ENCODE measurements at places on chromosomes 7 and 10.
A peak's percentile ranks its signal among the peaks of the same experiment; 100 is the strongest.

DNA sequence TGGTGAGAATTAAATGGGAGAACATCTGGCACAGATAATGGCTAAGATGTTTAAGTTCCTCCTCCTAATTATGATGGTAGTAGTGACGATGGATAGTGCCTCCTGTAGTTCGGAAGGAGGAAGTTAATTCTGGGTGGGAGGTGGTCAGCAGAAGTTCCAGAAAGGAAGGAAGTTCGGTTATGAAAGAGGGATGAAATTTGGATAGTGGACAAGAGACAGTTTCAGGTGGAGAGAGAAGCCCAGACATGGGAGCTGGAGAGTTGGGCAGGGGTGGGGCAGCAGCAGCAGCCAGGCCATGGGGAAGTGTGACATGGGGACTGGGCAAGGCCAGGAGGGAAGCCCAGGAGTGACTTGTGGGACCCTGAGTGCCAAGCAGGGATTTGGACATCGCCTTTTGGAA lies 99.5 kb downstream of the CCNY start:
- DNase-seq: no peak

GRCh38 chr7:37728747-37729146 lies 45.2 kb downstream of the GPR141 start:
- DNase-seq: no peak

- DNase-seq: no peak
These were observed 68.4 kb upstream of the PRPS1L1 start for GRCh38 chr7:18096087-18096486.

GRCh38 chr7:27153526-27153925 lies 1.1 kb upstream of the HOXA3 start:
- no peak for DNase-seq

- peak; percentile 87 for DNase-seq
These were observed 448 bp downstream of the SEC24C start for GRCh38 chr10:73744664-73744975.

GRCh38 chr10:131812736-131813604 lies 87.8 kb upstream of the PPP2R2D start:
- no peak for DNase-seq

GRCh38 chr7:13042605-13043236 lies 355.3 kb downstream of the ARL4A start:
- no peak for DNase-seq

- peak; percentile 24 for DNase-seq
These were observed 42.2 kb upstream of the BHLHA15 start for GRCh38 chr7:98168904-98169621.

- no peak for DNase-seq
These were observed 29.5 kb downstream of the PLEKHA8 start for GRCh38 chr7:30057741-30058140.

DNA sequence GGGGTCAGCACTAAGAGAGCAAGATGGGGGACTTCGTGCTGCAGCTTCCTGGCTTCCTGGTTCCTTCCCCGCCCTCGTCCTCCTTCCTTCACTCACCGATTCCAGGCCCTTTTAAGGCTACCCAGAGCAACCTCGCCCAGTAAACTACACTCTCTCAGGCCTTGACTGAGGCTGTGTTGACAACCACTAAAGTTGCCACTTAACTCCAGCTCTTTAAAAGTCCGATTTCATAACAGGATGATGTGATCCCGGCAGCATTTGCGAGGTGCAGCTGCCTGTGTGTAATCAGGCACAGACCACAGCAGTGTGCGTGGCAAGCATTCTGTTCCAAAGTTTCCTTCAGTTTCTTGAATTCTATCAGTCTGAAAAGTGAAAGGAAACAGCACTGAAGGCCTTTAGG lies 110.6 kb downstream of the RAB11FIP2 start:
- DNase-seq: no peak

DNA sequence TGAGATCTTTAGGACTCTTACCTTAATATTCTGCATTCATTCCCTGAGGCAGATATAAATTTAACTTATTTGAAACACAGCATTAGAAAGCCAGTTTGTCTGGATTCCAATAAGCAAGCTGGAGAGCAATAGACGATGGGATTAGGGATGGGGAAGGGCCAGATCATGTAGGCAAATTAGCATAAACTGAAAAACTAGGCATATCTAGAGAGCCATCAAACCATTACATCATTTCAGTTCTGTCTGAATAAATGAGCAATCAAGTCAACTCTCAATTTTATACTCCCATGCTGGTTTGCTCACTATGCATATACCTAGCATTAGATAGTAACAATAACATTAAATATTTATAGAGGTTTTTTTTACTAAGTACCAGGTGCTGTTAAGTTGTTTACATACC lies 583.6 kb upstream of the LRRN3 start:
- DNase-seq: no peak

DNA sequence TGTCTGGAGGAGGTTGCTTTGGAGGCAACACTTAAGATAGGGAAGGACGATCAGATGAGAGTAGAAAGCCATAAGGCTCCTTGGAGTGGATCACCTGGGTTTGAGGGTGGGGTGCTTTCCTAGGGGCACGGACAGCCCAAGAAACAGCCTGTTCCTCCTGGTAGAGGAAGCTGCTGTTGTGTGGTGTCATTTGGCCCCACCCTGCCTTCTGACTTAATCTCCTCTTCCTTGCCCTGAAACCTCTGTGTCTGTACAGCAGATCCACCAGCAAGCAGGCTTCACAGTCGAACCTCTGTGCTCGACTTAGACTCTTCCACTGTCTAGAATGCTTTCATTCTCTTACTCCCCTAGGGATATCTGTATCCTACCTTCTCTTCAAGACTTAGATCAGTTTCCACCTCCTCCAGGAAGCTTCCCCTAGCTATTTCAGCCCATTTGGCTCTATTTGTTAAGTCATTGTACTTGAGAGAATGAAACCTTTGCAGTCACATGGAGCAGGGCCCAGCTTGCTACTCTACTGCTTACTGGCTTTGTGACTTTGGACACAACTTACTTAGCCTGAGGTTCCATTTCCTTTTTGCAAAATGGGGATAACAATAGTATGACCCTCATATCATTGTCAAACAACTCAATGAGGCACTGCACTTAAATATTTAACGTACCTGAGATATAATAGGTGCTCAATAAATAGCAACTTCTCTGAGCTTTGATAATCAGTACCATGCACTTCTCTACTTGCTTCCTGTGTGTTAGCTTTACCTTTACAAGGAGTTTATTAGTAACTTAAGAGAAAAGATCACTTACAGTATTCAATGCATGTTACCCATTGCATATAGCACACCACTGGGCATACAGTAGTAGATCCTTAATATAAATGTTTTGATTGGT lies 5.0 kb downstream of the MXI1 start:
- peak; percentile 83 for DNase-seq

DNA sequence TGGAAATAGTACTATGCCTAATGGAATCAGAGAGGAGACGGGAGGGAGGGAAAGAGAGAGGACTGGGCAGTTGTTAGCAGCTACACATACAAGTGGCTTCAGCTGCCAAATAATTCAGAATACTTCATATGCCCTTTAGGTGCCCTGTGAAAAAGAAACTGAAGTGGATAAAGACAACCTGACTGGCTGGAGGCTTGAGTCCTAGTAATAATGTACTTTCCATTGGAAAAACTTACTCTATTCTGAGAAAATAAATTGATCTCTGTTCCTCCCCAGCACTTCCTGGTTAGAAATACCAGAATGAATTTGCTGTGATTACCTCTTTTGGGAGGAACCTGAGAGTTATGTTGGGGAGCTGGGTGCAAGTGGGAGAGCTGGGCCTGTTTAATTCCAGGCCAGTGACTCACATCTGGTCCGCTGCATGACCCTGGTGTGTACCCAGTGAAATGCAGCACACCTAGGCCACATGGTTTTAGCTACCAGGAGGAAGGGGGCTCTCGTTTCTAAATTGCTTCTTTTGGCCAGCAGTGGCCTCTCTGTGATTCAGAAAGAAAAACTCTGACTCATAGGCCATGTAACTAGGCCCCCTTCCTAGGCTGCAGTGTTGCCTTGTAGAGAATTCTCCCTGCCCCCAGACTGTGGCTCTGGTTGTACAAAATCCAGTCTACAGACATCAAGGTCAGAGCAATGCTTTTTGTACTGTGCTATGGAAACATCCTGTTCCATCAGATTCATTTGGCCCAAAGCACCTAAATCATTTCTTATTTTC lies 6.5 kb downstream of the AGFG2 start:
- no peak for DNase-seq

DNA sequence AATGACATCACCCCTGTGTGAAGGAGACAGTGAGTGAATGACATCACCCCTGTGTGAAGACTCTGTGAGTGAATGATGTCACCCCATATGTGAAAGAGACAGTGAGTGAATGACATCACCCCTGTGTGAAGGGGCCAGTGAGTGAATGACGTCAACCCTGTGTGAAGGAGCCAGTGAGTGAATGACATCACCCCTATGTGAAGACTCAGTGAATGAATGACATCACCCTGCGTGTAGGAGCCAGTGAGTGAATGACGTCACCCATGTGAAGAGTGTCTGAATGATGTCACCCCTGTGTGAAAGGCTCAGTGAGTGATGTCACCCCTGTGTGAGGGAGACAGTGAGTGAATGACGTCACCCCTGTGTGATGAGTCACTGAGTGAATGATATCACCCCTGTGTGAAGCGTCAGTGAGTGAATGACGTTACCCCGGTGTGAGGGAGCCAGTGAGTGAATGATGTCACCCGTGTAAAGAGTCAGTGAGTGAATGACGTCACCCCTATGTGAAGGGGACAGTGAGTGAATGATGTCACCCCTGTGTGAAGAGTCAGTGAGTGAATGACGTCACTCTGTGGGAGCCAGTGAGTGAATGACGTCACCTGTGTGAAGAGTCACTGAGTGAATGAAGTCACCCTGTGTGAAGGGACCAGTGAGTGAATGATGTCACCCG lies 478.1 kb downstream of the PTPRN2 start:
- DNase-seq: no peak

DNA sequence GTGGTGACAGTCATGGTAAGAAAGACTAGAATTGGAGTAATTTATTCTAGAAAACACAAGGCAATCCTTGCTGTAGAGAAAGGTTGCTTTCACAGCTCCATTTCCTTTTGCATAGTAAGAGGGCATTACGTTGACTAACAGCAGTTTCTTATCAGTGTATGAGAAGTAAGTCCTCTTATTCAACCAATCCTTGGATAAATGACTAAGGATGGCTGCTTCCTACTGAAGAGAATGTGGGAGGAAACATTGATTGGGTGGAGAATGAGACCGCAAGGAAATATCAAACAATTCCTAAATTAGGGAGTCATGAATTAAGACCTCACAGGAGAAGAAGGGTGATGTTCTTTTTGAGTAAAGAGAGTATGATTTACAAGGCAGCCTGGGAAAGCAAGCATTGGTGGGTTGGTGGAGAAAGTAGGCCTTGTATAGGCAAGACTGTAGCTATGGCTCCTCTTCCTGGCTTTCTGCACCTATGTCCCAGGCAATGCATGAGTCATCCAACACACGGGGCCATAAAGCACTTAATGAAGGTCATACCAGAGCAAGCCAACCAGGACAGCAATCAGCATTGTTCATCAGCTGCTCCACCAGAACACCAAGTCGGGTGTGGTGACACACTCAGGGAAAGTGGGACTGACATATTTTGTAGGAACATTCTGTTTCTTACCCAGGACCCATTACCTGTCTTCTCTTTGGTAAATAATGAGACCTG lies 5.6 kb downstream of the MGAM start:
- no peak for DNase-seq

DNA sequence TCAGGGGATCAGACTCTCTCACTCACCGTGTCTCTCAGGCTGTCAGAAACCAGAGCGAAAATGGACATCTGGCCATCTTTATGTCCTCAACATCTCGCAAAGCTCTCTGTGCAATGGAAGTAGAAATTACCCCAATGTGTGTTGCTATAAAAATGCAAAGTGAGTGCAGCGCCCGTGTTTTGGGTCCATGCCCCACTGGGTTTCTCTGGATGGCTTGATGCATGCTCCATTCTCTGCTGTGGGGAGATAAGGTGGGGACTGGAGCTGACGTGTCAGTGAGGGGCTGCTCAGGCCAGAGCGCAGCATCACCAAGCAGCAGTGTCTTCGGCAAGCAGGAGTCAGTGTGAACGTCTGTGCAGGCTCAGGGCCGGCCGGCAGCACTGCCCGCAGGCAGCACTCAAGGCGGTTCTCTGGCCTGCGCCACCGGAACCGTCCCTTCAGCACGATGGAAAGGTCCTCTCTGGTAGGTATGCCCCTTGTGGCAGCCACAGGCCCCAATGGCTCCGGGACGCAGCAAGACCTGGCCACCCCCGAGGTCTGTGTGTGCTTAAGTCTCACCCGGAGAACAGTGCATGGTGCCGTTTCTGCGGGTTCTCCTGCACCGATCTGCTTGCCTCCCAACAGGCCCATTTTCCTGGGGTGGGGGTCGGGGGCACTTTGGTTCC lies 30.2 kb downstream of the WDR86 start:
- DNase-seq: no peak

- DNase-seq: no peak
These were observed 177.0 kb downstream of the AUTS2 start for GRCh38 chr7:69775231-69775771.

- DNase-seq: no peak
These were observed 47.8 kb upstream of the JAZF1 start for GRCh38 chr7:28228396-28228795.

GRCh38 chr7:14691597-14692203 lies 210.9 kb downstream of the DGKB start:
- peak; percentile 63 for DNase-seq

GRCh38 chr10:88162852-88163251 lies 299.4 kb downstream of the PTEN start:
- no peak for DNase-seq

GRCh38 chr7:149136118-149136517 lies 10.0 kb upstream of the ZNF425 start:
- DNase-seq: no peak

DNA sequence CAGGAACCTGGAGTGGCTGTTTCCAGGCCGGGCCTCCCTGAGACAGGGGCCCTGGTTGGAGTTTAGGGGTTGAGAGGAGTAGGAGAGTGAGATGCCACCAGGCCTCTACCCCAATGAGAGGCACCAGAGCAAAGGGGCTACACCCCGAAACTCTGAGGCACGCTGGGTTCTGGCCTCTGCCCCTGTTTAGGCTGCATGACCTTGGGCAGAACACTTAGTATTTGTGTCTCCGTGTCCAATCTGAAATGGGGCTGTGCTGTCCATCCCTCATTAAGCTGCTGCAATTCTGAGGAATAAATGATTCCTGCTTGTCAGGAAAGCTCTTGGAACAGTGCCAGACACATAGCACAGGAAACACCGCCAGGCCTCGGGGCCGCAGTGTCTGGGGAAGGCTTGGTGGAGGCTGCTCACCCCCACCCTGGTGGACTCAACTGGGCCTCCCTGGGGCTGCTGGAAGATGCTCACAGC lies 40.5 kb upstream of the SAMD8 start:
- peak; percentile 15 for DNase-seq

- DNase-seq: no peak
These were observed 33.1 kb upstream of the MKLN1 start for GRCh38 chr7:131294553-131294952.

GRCh38 chr7:1380231-1380815 lies 78.9 kb downstream of the MICALL2 start:
- DNase-seq: no peak

GRCh38 chr7:46651070-46651469 lies 730.0 kb upstream of the IGFBP3 start:
- DNase-seq: no peak

GRCh38 chr10:130512936-130513335 lies 376.7 kb downstream of the GLRX3 start:
- no peak for DNase-seq

Measured in hematopoietic multipotent progenitor cell treated with erythropoietin and hydrocortisone succinate and interleukin-3 and kit ligand, for 4 days (in vitro differentiated cells).